ENCODE measurements at places on chromosomes 5 and 9.

GRCh38 chr9:5441043-5441442, 3.3 kb upstream of the PLGRKT start:
- no peak for DNase-seq

- DNase-seq: peak; percentile 4
Measured at GRCh38 chr5:109105631-109106267, 304.0 kb downstream of the PJA2 start.

DNA sequence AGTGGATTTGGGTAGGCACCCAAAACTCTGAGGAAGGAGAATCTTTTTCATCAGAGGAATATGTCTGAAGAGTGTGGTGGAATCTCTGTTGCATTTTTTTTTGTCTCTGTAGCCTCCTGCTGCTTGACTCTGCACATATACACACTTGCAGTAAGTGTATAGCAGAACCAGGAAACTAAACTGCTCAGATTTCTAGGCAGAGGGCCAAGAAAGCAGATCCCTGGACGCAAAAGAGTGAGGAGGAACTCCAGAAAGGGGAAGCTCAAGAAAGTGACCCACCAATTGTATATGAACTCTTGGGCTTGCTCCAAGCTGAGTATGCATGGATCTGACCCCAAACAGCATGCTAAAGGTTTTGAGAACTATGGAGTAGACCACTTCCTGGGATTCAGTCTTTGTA, 181.8 kb downstream of the GADD45G start:
- peak; percentile 65 for DNase-seq

- peak; percentile 72 for DNase-seq
Measured at GRCh38 chr5:138955013-138955660, 80.0 kb upstream of the LRRTM2 start.

DNA sequence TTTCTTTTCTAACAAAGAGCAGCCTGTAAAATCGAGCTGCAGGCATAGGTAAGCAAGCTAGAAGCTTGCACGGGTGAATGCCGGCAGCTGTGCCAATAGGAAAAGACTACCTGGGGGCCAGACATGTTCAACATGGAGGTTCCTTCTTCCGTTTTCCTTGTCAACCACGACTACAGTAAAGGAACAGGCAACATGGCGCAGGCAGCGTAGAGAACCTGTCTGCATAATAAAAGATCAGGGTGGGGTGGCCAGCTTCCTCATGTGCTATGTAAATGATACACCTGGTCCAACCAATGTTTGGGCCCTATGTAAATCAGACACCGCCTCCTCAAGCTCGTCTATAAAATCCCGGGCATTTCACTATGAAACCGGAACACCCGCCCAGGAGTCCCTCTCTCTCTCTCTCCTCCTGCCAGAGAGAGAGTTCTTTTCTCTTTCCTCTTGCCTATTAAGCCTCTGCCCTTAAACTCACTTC, 103.8 kb upstream of the LIFR start:
- no peak for DNase-seq

- DNase-seq: no peak
Measured at GRCh38 chr5:112333331-112333781, 85.7 kb downstream of the EPB41L4A start.

GRCh38 chr5:133278317-133278716, 226.5 kb downstream of the HSPA4 start:
- no peak for DNase-seq

GRCh38 chr9:114372921-114373448, 14.8 kb downstream of the AKNA start:
- DNase-seq: peak; percentile 65

DNA sequence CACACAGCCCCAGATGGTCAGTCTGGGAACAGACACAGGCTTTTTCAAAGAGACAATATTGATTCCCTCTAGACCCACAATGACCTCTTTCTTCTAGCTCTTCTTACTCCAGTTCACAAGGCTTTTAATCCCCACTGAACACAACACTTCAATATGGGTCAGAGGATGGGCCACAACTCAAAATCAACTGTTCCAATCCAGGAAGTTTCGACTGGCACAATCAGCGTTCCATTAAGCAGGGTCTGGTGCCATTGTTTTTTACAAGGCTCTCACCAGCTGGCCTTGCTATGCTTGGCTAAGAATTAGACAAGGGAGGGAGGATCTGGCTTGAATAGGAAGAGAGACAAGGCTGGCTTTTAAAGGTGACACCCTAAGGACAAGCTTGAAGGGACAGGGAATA, 199.4 kb upstream of the SLC24A2 start:
- DNase-seq: peak; percentile 80

DNA sequence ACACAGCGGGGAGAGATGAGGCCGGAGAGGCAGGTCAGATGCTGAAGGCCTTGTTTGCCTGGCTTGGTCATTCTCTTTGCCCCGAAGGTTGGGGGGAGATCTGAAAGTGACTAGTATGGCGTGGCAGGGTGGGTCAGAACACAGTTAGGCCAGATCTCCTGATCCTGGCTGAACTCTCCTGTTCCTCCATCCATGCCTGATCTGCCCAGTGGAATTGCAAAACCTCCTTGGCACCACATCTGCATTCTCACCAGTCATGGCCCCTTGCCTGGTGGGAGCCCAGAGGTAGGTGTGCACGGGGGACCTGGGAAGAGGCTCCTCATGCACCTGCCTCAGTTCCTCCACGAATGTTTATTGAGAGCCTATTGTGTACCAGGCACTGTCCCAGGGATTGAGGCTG, 23.2 kb downstream of the TEX53 start:
- no peak for DNase-seq

DNA sequence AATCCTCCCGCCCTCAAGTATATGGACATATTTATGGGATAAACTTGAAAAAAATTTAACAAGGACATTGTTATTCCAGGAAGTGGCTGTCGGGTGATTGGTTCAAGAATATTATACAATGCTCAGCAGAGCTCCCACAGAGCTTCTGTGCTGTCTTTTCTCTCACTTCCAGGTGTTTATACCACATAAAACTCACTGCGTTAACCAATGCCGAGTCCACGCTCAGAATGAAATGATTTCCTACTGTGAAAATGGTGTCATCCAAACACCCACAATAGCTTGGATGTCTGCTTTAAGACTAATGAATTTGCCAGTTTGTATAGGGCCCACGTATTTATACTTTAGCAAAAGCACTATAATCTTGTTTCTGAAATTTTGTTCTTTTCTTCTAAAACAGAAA, 368.2 kb downstream of the NDUFS4 start:
- DNase-seq: no peak

GRCh38 chr5:168481330-168481788, 4.9 kb upstream of the RARS1 start:
- DNase-seq: no peak

DNA sequence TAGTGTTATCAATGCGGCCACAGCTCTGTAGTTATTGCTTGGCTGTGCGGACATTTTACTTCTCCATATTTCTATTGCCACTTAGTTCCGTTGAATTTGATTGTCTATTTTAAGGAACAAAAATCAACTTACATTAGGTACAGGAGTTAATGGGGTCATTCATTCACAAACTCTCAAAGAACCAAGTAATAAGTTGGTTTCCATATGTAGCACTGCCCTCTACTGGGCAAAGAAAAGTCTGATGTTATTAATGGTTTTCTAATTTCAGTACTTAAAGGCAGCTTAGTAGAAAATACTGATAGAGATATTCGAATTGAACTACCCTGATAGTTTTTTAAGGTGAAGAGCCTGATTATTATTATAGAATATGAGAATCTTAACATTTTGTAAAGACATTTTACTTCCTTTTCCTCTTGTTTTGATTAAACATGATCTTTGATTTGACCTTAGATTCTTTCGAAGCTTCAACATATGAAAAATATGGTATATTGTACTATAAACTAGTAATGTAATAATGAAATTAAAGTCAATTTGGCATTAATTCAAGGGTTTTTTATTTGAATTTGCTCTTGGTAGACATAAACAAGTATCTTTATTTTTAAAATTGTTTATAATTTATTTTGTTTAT, 119.5 kb upstream of the CTNND2 start:
- DNase-seq: peak; percentile 47

GRCh38 chr5:54704333-54704732, 186.8 kb downstream of the SNX18 start:
- DNase-seq: no peak

DNA sequence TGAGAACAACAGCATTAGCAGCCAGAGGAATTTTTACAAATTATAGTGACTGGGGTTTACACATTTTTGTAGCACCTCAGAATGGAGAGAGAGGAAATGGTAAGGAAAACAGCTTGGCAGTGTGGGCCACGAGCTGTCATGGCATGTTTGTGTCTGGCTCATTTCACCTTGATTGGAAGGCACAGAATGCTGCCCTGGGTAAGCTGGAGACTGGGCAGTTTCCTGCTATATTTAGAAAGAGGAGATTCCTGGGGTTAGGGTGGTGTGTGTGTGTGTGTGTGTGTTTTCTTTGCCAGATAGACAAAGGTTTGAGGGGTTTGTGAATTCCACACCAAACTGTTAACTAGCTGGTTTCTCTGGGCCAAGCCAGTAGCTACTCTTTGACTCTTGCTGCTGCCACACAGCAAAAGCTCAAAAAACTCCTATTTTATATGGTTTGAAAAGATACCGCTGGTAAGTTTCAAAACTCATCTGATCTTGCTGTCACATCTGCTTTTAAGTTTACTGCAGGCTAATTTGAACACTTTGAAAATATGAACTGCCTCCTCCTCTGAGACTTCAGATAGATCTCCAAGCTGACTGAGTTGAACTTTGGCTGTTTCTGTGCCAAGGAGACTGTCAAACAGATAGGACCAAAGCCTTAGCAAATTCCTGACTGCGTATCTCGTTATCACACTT, 9.1 kb downstream of the ARHGAP26 start:
- no peak for DNase-seq

GRCh38 chr5:149298163-149298562, 26.5 kb downstream of the AFAP1L1 start:
- no peak for DNase-seq

- DNase-seq: no peak
Measured at GRCh38 chr5:36371366-36371765, 69.7 kb upstream of the RANBP3L start.

GRCh38 chr5:149337736-149338135, 7.6 kb upstream of the GRPEL2 start:
- no peak for DNase-seq

DNA sequence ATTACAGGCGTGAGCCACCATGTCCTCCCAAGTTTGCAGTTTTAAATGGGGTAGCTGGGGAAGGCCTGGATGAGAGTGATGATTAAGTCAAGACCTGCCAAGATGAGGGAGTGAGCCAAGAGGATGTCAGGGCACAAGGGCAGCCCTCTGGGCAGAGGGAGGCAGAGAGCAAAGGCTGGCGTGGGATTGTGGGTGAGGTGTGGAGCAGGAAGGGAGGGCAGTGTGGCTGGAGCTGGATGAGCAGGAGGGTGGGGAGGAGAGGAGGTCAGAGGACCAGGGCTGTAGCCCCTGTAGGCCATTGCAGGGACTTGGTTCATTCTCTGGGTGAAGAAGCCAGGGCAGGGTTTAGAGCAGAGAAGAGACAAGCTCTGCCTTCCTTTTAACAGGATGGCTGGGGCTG, 53.7 kb upstream of the CTNNA1 start:
- DNase-seq: no peak

DNA sequence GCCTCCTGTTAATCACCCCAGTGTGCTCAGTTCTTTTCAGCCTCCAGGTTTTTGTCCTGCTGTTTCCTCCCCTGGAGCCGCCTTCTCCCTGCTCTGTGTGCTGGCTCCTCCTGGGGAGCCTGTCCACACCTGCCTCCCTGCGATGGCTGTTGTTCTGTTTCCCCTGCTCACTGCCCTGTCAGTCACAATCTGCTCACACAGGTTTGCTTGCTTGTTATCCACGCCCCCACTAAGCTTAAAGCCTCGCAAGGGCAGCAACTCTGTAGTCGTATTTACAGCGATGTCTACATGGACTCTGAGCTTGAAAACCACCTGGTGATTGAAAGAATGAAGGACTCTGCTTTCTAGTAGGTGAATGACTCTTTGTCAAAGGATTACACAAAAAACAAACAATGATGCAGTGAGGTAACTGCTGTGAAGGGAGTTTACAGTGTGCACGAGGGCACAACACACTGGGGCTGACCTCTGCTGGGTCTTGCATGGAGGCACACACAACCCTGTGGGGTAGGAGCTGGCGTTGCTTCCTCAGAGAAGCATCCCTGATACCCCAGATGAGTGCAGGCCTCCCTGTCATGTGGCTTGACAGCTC, 39.6 kb upstream of the TEX48 start:
- DNase-seq: no peak

DNA sequence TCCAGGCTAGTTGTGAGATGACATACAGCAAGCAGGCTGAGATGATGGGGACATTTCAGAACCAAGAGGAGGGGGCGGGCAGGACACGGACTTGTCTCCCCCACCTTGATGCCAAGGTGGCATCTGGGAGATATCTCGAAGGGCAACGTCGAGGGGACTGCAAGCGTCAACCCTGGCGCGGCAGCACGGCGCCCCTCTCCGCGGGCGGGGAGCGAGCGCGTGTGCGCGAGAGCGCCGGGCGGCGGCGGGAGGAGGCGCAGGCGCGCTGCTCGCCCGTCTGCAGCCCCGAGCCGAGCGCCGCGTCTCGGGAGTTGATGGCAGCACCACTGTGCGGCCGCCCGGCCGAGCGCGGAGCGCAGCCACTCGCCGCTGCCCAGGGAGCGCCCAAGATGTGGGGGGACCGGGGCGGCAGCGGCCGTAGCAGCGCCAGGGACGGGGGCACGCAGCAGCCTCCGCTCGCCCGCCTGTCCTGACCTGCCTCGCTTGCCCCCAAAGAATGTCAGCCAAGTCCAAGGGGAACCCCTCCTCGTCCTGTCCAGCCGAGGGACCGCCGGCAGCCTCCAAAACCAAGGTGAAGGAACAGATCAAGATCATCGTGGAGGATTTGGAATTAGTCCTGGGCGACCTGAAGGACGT, at the start of gene PRR16:
Gene PRR16, plus strand, starts transcription at position 310 of the 636 bp plus-strand sequence.
- DNase-seq: peak; percentile 57

- DNase-seq: no peak
Measured at GRCh38 chr5:171264843-171265242, 44.2 kb upstream of the TLX3 start.

GRCh38 chr9:120985819-120986222, 59.2 kb upstream of the TRAF1 start:
- DNase-seq: peak; percentile 59

GRCh38 chr9:38401994-38402393, 9.5 kb downstream of the ALDH1B1 start:
- DNase-seq: no peak

DNA sequence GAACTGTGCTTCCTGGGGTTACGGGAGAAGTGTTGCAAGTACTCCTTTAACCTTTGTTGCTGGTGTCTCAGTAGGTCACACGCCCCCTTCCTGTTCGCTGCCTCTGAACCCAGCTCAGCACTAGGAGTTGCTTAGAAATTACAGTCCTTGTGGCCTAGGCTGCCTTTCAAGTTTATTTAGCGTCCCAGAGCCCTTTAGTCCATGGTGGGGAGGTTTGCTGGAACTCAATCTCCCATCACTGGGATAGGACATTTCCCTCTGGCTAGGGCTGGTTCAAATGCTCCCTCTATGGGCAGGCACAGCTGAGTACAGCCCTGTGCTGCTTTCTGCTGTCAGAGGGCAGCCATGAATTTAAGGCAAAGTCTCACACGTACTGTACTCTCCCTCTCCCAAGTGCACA, 4.7 kb downstream of the IFNA8 start:
- peak; percentile 64 for DNase-seq

GRCh38 chr5:139104577-139105276, 93.4 kb downstream of the SIL1 start:
- peak; percentile 62 for DNase-seq

GRCh38 chr5:57513785-57514184, 31.2 kb upstream of the ACTBL2 start:
- DNase-seq: no peak
